ENCODE measurements at places on chromosomes 13 and 19. TPM values are rescaled to one million over a fixed set of nuclear protein-coding genes. Genes with fewer than 3 reads are reported as not detected.

DNA sequence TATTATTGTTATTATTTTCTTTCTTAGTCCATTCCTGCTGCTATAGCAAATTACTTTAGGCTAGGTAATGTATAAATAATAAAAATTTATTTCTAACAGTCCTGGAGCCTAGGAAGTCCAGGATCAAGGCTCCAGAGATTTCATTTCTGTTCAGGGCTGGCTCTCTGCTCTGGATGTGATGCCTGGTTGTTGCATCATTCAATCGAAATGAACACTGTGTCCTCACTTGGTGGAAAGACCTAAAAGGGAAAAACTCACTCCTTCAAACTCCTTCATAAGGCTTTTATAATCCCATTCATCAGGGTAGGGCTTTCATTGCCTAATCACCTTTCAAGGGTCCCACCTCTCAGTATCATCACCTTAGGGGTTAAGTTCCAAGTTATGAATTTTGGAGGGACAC lies 395.0 kb downstream of the EFNB2 start:
- no peaks in the 10 kb centered on the region for H3K36me3 ChIP-seq
- H3K27ac ChIP-seq = no peak overlapping the region
- H3K27me3 ChIP-seq = no peaks in the 10 kb centered on the region
- no peak overlapping the region for H3K4me3 ChIP-seq

DNA sequence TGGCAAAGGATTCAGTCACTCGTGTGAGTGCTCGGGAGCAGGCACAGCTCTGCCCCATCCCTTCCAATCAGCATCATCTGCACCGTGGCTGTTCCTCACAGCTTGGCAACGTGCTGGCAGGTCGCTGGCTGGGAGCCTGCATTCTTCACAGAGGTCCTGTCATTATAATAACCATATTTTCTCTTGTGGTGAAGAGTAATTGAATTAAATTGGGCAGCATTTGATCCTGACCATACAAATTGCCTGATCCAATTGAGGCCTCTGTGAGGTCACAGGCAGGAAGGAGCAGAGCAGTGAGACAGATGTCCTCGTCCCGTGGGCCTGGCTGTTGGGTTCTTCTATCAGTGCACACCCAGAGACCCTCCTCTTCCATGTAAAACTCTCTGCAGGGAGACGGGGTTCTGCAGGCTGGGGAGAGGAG lies 407.8 kb downstream of the COG6 start:
- H3K27me3 ChIP-seq = no peaks in the 10 kb centered on the region
- H3K36me3 ChIP-seq = no peaks in the 10 kb centered on the region
- no peaks in the 10 kb centered on the region for H3K4me1 ChIP-seq
- DNase-seq = no peak
- no peak overlapping the region for H3K4me3 ChIP-seq

DNA sequence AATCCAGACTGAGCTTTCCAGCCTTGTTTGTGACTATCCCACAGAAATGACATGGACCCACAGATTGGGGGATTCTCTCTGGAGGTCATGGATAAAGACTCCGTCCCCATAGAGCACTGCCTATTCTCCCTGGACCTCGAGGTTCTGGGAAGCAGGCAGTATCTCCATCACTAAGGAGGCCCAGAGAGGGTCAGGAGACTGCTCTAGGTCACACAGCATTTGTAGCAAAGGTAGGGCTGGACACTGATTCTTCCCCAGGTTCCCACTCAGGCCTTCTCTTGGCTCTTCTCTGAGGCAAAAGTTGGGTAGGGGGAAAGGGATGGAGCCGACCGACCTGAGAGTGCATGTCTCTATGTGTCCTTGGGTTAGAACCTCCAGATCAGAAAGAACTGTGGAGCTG lies 80.9 kb downstream of the PTPRS start:
- H3K4me3 ChIP-seq = no peak overlapping the region
- H3K27ac ChIP-seq = no peak overlapping the region
- no peaks in the 10 kb centered on the region for H3K36me3 ChIP-seq
- H3K27me3 ChIP-seq = no peaks in the 10 kb centered on the region

DNA sequence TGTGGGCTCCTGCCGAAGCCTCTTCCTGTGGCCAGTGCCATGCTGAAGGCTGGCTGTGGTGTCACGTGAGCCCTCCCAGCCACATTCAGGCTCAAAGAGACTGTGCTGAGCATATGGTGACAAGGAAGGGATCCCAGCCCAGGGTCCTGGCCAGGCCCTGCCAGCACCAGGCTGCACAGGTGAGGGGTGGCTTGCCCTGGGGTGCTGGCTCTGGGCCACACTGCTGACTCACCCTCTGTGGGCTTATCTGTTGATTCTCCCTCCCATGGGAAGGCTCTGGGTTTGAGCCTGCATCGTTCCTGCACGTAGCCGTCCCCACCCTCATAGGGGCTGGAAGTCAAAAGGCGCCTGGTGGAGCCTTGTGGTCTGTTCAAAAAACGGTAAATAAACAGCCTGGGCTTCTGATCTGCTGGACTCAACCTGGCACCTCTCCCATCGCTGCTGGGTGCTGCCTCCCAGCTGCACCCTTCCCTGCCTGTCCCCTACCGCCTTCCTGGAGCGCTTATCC lies 31.1 kb downstream of the DNM2 start:
- H3K27ac ChIP-seq = no peak overlapping the region
- no peaks in the 10 kb centered on the region for H3K36me3 ChIP-seq
- peaks cover 40% of the 10 kb centered on the region for H3K4me1 ChIP-seq
- no peak for DNase-seq

GRCh38 chr19:33665776-33666595 lies 44.2 kb downstream of the CHST8 start:
- H3K27me3 ChIP-seq = no peaks in the 10 kb centered on the region
- no peak overlapping the region for H3K4me3 ChIP-seq
- no peak overlapping the region for H3K27ac ChIP-seq
- DNase-seq = no peak
- H3K36me3 ChIP-seq = no peaks in the 10 kb centered on the region

GRCh38 chr19:42363614-42364346 lies 26.3 kb downstream of the CNFN start:
- H3K4me1 ChIP-seq = peaks cover 38% of the 10 kb centered on the region
- H3K27ac ChIP-seq = peak overlapping the region; percentile 87
- DNase-seq = peak; percentile 82
- no peaks in the 10 kb centered on the region for H3K27me3 ChIP-seq
- H3K4me3 ChIP-seq = no peak overlapping the region
- no peaks in the 10 kb centered on the region for H3K36me3 ChIP-seq

DNA sequence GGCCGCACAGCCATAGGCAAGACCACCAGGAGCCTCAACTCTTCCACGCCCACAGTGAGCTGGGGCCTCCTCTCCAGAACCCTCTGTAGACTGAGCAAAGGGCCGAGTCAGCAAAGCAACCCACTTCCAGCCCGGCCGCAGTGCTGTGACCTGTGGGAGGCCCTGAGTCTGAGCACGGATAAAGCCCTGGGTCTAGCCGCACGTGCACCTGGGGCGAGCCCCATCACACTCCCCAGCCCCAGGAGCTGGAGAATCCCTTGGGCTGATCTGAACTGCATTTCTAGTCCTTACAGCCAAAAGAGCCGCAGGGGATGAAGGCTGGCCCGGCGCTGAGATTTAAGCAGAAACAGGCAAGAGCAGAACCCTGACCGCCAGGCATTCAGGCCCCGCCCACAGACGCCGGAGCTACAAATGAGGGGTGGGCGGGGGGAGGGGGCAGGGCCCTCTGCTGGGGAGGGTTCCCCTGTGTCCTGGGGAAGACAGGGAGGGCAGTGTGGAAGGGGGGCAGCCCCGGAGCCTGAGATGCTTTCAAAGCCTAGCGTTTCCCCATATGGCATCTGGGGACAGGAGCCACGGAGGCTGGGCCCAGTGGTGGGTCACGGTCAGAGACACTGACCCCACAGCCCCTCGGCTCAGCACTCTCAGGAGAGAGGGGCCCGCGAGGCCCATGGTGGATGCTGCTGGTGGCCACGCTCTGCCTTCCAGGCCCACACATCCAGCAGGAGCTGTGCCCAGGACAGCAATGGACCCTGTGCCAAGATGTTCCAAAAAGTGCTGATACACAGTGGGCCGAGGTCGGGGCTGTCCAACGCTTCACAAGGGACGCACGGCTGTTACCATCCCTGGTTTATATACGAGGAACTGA lies 4.9 kb downstream of the TMEM259 start:
- no peaks in the 10 kb centered on the region for H3K27me3 ChIP-seq
- DNase-seq = no peak
- H3K4me1 ChIP-seq = peaks cover 53% of the 10 kb centered on the region
- H3K36me3 ChIP-seq = no peaks in the 10 kb centered on the region
- H3K4me3 ChIP-seq = no peak overlapping the region
- no peak overlapping the region for H3K27ac ChIP-seq

- DNase-seq = no peak
- no peak within 1 kb of the TSS for H3K4me3 ChIP-seq
- H3K4me1 ChIP-seq = peaks cover 23% of the 10 kb centered on the region
- no peaks in the 10 kb centered on the region for H3K36me3 ChIP-seq
- peaks cover 12% of the 10 kb centered on the region for H3K27me3 ChIP-seq
These were observed at the start of gene LRRC4B for GRCh38 chr19:50567882-50568727. TSS of gene LRRC4B (minus strand) at chr19:50568435. CDS start at chr19:50548838, 19,597 bp downstream.

DNA sequence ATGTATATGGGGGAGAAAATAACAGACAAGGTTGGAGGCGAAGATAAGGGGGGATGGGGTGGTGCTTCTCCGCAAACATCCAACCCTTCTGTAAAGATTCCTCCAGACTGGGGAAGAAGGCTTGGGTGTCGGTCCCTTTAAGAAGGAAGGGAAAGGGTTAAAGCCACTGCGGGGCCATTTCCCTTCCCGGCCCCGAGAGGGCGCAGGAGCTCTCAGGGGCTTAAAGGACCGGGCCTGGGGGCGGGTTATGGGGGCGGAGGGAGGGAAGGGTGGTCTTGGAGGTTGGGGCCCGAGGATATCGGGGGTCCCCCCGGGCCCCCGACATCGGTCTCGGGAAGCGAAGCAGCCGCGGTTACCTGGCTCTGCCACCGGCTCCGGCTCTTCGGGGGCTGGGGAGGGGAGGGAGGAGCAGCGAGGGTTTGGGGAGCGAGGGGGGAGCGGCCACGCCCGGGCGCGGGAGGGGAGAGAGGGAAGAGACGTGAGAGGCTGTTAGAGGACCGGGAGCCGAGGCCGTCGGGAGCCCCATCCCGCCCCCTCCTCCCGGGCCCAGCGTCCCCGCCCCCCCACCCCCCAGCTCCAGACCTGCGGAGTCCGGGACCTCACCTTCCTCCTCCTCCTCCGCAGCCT lies 2.8 kb downstream of the TNNT1 start:
- H3K27ac ChIP-seq = no peak overlapping the region
- no peaks in the 10 kb centered on the region for H3K36me3 ChIP-seq
- H3K27me3 ChIP-seq = peaks cover 14% of the 10 kb centered on the region
- DNase-seq = peak; percentile 51
- peaks cover 19% of the 10 kb centered on the region for H3K4me1 ChIP-seq

- no peak overlapping the region for H3K4me3 ChIP-seq
- H3K27me3 ChIP-seq = no peaks in the 10 kb centered on the region
- H3K27ac ChIP-seq = no peak overlapping the region
- no peaks in the 10 kb centered on the region for H3K4me1 ChIP-seq
- H3K36me3 ChIP-seq = no peaks in the 10 kb centered on the region
- no peak for DNase-seq
These were observed 300.7 kb downstream of the DCT start for GRCh38 chr13:94178625-94179244.

- no peak for DNase-seq
- H3K27me3 ChIP-seq = no peaks in the 10 kb centered on the region
- H3K4me1 ChIP-seq = no peaks in the 10 kb centered on the region
- no peak overlapping the region for H3K4me3 ChIP-seq
- H3K27ac ChIP-seq = no peak overlapping the region
These were observed 20.9 kb downstream of the SIN3B start for GRCh38 chr19:16850133-16850532.

DNA sequence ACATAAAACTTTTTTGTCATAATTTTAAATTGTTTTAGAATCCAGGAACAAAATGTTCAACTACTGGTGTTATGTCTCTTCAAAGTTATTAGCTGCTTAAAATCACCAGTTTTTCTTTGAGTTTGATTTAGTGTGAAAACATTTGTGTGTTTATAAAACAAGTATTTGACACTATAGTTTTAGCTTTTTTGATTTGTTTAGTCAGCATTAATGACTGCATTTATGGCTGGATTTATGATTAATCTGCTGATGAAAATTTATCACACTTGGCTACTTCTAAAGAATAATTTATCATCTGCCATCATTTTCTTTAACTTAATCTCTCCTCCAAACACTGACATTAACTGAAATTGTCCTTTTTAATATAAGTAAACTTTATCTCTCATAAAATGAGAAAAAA lies 1465.9 kb upstream of the SLC10A2 start:
- no peaks in the 10 kb centered on the region for H3K27me3 ChIP-seq
- no peak overlapping the region for H3K4me3 ChIP-seq
- H3K4me1 ChIP-seq = no peaks in the 10 kb centered on the region
- H3K27ac ChIP-seq = no peak overlapping the region

GRCh38 chr19:15323496-15324235 lies 8.7 kb downstream of the BRD4 start:
- H3K27ac ChIP-seq = peak overlapping the region; percentile 75
- DNase-seq = no peak
- no peaks in the 10 kb centered on the region for H3K27me3 ChIP-seq
- H3K4me1 ChIP-seq = peaks cover 95% of the 10 kb centered on the region

GRCh38 chr19:44574186-44574950 lies 39.0 kb upstream of the IGSF23 start:
- no peak for DNase-seq
- H3K4me3 ChIP-seq = no peak overlapping the region
- no peaks in the 10 kb centered on the region for H3K4me1 ChIP-seq
- no peak overlapping the region for H3K27ac ChIP-seq
- H3K36me3 ChIP-seq = no peaks in the 10 kb centered on the region
- H3K27me3 ChIP-seq = no peaks in the 10 kb centered on the region

DNA sequence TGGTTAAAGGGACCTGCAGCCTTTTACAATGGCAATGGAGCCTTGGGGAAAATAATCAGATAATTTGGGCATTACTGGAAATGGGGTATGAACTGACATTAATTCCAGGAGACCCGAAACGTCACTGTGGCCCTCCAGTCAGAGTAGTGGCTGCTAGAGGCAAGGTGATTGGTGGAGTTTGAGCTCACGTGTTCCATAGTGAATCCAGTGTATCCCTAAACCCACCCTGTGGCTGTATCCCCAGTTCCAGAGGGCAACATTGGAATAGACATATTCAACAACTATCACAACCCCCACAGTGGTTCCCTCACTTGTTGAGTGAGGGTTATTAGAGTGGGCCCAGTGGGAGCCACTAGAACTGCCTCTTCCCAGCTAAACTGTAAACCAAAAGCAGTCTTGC lies 3.3 kb upstream of the LILRA2 start:
- H3K4me3 ChIP-seq = no peak overlapping the region
- peaks cover 28% of the 10 kb centered on the region for H3K4me1 ChIP-seq
- no peak for DNase-seq
- no peaks in the 10 kb centered on the region for H3K36me3 ChIP-seq

DNA sequence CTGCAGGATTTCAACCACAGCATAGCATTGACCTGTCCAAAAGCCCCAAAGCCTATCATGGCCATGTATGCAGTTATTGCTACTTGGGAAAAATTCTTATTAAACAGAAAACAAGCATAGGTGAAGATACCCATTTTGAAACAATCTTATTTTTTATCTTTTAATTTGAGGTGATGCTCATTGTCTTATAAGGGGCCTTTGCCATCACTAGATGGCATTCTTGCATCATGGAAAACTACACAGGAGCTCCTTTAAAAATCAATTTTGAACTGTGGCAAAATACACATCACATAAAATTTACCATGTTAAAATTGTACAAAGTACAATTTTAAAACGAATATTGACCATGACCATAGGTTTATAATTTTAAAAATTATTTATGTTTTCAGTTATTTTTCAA lies 38.9 kb upstream of the ZNF835 start:
- H3K4me3 ChIP-seq = no peak overlapping the region
- H3K27ac ChIP-seq = no peak overlapping the region
- H3K4me1 ChIP-seq = no peaks in the 10 kb centered on the region
- no peaks in the 10 kb centered on the region for H3K27me3 ChIP-seq
- DNase-seq = no peak
- no peaks in the 10 kb centered on the region for H3K36me3 ChIP-seq

Gene APC2
- total RNA-seq = 0.15 TPM

Gene CYP4F8
- total RNA-seq = not detected

Gene WDR88
- 0.51 TPM for total RNA-seq

Gene TSHZ3
- 0.15 TPM for total RNA-seq

Gene ZNF577
- total RNA-seq = 27.9 TPM

Gene STK11
- 89.9 TPM for total RNA-seq

Gene NKG7
- total RNA-seq = 2.6 TPM

Gene C5AR2
- 0.58 TPM for total RNA-seq

Measured in B cell (primary cell).